Sigmoid colon (tissue), 7 donors: ENCODE measurements at places on chromosomes 1 and 21.
A peak's percentile ranks its signal among the peaks of the same experiment; 100 is the strongest.

GRCh38 chr1:162498496-162498810 lies 835 bp downstream of the UHMK1 start:
- DNase-seq = no peak

DNA sequence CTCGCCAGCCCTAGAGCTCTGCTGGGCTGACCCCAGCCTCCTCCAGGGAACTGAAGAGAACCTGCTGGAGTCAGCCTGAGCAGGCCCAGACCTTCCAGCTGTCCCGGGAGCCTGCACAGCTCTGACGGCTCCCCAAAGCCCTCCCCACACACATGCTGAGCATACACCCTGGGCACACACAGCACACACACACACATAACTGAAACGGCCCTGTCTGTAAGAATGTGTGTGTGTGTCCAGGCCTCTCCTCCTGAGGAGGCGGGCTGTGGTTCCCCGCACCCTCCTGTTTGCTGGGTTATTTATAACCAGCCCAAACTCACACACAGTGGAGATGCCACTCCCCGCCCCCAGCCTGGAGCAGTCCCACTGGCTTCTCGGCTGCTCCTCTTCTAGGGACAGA lies 20.2 kb downstream of the SDC3 start:
- DNase-seq = peak; percentile 96

GRCh38 chr1:199857108-199857507 lies 170.4 kb upstream of the NR5A2 start:
- no peak for DNase-seq

- DNase-seq = peak; percentile 79
Measured at GRCh38 chr1:163875200-163875926, 553.6 kb downstream of the NUF2 start.

DNA sequence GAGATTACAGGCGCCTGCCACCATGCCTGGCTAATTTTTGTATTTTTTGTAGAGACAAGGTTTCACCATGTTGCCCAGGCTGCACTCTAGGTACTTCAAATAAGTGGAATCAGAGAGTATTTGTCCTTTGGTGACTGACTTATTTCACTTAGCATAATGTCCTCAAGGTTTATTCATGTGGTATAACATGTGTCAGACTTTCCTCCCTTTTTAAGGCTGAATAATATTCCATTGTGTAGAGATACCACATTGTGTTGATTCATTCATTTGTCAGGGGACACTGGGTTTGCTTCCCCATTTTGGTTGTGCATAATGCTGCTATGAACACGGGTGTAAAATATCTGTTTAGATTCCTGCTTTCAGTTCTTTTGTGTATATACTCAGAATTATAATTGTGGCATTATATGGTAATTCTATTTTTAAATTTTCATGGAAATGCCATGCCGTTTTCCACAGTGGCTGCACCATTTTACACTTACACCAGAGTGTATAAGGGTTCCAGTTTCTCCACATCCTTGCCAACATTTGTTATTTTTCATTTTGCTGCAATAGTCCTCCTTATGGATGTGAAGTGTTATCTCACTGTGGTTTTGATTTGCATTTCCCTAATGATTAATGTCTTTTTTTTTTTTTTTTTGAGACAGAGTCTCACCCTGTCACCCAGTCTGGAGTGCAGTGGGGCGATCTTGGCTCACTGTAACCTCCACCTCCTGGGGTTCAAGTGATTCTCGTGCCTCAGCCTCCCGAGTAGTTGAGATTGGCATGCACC lies 35.1 kb downstream of the IL6R start:
- no peak for DNase-seq

- no peak for DNase-seq
Measured at GRCh38 chr1:93129507-93130099, 50.5 kb downstream of the MTF2 start.

- DNase-seq = no peak
Measured at GRCh38 chr1:55825461-55825860, 610.3 kb upstream of the USP24 start.

- DNase-seq = no peak
Measured at GRCh38 chr1:200665861-200666260, 3.8 kb downstream of the DDX59 start.

- DNase-seq = no peak
Measured at GRCh38 chr1:38512789-38513188, 346.8 kb downstream of the RRAGC start.

- no peak for DNase-seq
Measured at GRCh38 chr1:216632980-216633379, 90.2 kb downstream of the ESRRG start.
